Natural killer cell (primary cell): ENCODE measurements at places on chromosomes 2 and 18. TPM values are rescaled to one million over a fixed set of nuclear protein-coding genes. Genes with fewer than 3 reads are reported as not detected.

- no peak for DNase-seq
- H3K4me1 ChIP-seq = no peaks in the 10 kb centered on the region
- no peak overlapping the region for H3K4me3 ChIP-seq
- H3K36me3 ChIP-seq = no peaks in the 10 kb centered on the region
- no peak overlapping the region for H3K27ac ChIP-seq
These were observed 57.7 kb upstream of the MAP4K3 start for GRCh38 chr2:39494784-39495251.

The HOXD13 gene
- total RNA-seq = not detected

GRCh38 chr2:237591141-237591881 lies 777 bp upstream of the RAB17 start:
- peaks cover 6% of the 10 kb centered on the region for H3K4me1 ChIP-seq
- no peak overlapping the region for H3K27ac ChIP-seq
- no peaks in the 10 kb centered on the region for H3K27me3 ChIP-seq
- DNase-seq = no peak
- no peak overlapping the region for H3K4me3 ChIP-seq
- H3K36me3 ChIP-seq = no peaks in the 10 kb centered on the region

The TDRD15 gene
- total RNA-seq = 0.21 TPM

GRCh38 chr18:70387027-70387426 lies 98.2 kb downstream of the SOCS6 start:
- no peaks in the 10 kb centered on the region for H3K36me3 ChIP-seq
- H3K27me3 ChIP-seq = no peaks in the 10 kb centered on the region
- H3K27ac ChIP-seq = no peak overlapping the region
- no peak overlapping the region for H3K4me3 ChIP-seq
- DNase-seq = no peak

DNA sequence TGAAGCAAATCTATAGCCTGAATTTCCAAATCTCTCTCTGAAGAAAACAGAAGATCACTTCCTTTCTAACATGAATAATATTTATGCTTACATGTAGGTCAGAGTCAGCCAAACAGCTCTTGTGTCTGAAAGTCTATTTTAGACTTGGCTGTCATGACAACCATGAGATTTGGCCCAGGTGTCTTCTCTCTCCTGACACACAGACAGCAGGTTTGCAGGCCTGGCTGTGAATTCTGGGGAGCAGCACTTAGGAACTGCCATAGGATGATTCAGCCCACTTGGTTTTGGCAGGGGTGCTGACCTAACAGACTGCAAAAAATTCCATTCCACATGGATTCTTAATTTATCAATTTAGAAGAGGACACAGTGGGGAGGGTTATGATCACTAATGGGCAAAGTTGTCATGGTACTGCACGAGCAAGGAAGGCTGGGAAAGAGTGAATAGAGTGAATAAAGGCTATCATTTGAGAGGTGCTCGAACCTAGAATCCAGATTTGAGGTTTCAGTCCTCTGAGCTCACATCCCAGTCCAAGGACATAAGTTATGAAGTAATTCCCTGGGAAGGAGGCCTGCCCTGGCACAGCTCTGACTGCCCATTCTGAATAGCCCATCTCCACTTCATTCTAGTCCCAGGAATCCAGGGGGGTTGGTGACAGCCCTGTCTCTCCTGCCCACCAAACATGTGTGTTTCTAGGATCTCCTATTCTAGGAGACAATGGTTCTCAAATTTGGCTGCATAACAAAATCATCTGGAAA lies 453.9 kb upstream of the TRIB2 start:
- peak; percentile 32 for DNase-seq
- no peak overlapping the region for H3K4me3 ChIP-seq
- no peaks in the 10 kb centered on the region for H3K27me3 ChIP-seq
- H3K36me3 ChIP-seq = no peaks in the 10 kb centered on the region
- H3K27ac ChIP-seq = no peak overlapping the region
- no peaks in the 10 kb centered on the region for H3K4me1 ChIP-seq

The CRYBA2 gene
- total RNA-seq = not detected

DNA sequence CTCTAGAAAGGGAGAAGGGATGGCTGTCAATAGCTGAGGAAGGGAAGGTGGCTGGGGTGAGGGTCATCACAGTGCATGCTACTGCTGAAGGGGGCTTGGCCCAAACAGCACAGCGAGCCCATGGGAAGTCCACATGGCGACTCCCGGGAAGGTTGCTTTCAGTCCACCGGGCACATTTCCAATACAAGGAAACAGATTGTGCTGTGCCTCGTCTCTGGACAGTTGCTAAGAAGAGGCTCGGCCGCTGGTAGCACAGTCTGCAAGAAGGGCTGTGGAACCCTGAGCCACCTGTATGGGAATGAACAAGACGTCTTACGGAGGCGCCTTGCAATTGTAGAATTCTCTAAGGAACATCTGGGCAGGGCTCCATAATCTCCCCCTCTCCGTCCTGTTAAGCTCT lies 123.1 kb downstream of the CELF4 start:
- H3K4me1 ChIP-seq = no peaks in the 10 kb centered on the region
- DNase-seq = no peak
- H3K27me3 ChIP-seq = no peaks in the 10 kb centered on the region
- no peaks in the 10 kb centered on the region for H3K36me3 ChIP-seq
- no peak overlapping the region for H3K27ac ChIP-seq

DNA sequence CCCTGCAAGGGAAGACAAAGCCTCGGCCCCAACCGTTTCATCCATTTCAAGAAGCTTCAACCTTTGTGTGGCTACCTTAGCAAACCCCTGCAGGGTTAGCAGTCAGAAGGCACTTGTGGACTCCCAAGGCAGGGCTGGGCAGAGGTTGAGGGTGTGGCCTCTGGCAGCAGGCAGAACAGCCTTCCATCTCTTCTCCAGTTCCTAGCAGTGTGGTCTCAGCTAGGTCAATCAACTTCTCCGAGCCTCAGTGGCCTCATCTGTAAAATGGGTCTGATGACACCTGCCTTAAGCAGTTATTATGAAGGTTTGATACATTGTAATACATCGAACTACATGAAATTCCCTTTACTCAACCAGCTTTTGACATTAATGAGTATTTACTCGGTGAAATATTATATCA lies 6.8 kb upstream of the PRSS56 start:
- no peak overlapping the region for H3K27ac ChIP-seq
- no peak for DNase-seq
- H3K4me3 ChIP-seq = no peak overlapping the region
- H3K36me3 ChIP-seq = no peaks in the 10 kb centered on the region

DNA sequence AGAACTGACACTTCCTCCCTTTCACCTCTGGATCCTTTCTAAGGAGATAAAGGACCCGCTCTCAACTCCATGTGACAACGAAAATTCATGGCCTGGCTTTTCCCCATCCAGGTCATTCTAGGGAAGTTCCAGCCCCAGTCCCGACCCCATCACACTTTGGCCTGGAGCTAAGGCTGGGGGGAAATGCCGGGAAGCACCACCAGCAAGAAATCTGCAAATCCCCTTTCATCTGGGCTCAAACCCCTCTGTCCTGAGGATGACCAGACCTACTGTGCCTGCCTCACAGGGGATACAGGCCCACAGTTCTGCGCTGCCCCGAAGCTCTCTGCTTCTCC lies 1.3 kb downstream of the SIX2 start:
- no peak for DNase-seq
- no peak overlapping the region for H3K27ac ChIP-seq
- peaks cover 38% of the 10 kb centered on the region for H3K4me1 ChIP-seq
- peaks cover 77% of the 10 kb centered on the region for H3K27me3 ChIP-seq
- H3K4me3 ChIP-seq = no peak overlapping the region
- H3K36me3 ChIP-seq = no peaks in the 10 kb centered on the region
